ENCODE measurements at places on chromosomes 7 and 10.

- no peak overlapping the region for H3K27ac ChIP-seq
- no peak for DNase-seq
- no peaks in the 10 kb centered on the region for H3K36me3 ChIP-seq
- no peaks in the 10 kb centered on the region for H3K27me3 ChIP-seq
Measured at GRCh38 chr10:126233182-126234148, 154.8 kb downstream of the ADAM12 start.

DNA sequence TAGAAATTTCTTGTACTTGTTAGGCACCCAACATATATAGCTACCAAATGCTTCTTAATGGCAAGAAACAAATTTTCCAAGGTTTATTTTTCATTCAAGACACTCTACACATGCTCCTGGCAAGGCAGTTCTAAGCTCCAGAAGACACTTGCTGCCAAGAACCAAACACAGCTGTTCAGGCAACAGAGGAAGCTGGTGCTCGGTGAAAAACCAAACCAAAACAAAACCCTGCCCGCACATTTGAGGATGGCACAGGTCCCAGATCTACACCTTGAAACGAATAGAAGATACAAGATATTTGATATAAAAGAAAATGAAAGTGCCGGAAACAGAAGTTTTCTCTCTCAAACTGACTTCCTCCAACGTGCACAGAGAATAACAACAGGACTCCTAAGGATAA, 4.9 kb upstream of the DNTT start:
- H3K27ac ChIP-seq: no peak overlapping the region
- no peaks in the 10 kb centered on the region for H3K27me3 ChIP-seq
- no peaks in the 10 kb centered on the region for H3K36me3 ChIP-seq
- no peak overlapping the region for H3K4me3 ChIP-seq

GRCh38 chr7:18179093-18179492, 151.4 kb upstream of the PRPS1L1 start:
- no peaks in the 10 kb centered on the region for H3K27me3 ChIP-seq
- H3K4me1 ChIP-seq: no peaks in the 10 kb centered on the region
- H3K4me3 ChIP-seq: no peak overlapping the region
- no peak for DNase-seq
- H3K27ac ChIP-seq: no peak overlapping the region

DNA sequence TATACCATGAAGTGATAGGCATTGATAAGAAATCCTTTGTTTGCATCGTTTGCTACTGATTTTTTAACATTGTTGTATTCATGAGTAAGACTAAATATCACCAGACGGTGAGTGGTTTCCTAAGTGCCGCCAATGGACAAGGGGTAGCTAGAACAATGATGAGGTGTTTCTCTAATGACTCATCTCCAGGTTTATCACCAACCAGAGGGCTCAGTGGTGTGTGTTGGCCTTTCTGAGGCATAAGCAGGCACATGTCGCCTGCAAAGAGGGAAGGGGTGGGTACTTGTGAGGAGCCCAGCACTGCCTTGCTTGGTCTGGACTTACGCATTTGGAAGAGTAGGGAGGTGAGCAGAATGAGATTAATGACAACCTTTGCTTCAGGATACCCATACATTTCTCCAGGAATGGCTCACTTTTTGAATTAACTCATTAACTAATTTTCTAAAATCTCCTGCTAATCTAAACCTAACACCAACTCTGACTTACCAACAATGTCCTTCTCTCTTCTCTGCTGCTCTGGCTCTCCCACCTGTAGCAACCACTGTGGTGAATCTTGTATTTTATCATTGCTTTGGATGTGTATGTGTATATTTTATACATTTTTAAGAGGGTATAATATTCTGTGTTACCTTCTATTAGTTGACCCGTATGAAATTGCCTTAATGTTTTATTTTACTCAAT, 722.6 kb downstream of the GRID1 start:
- no peak overlapping the region for H3K27ac ChIP-seq
- H3K36me3 ChIP-seq: no peaks in the 10 kb centered on the region
- no peak for DNase-seq
- H3K27me3 ChIP-seq: no peaks in the 10 kb centered on the region
- no peak overlapping the region for H3K4me3 ChIP-seq

All from iPS DF 6.9 (cell line).